ENCODE measurements at places on chromosomes 12 and 14.

GRCh38 chr12:124938587-124938986 lies 24.1 kb upstream of the UBC start:
- DNase-seq = no peak

DNA sequence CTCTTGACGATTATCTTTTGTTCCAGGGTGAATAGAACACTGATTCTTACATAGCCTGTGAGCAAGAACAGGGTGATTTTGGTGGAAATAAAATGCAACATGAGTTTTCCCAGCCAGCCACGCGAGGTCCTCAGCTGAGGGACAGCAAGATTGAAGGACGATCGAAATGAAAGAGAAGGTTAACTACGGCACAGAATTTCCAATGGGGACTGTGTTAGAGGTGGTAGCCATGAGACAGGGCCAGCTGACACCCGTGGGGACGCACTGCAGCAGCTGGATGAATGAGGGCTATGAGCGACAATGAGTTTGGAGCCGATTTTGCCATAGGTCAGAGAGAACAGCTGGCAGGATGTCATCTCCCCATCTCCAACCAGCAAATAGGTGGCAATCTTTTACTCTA lies 243.4 kb upstream of the PELI2 start:
- DNase-seq = no peak

GRCh38 chr14:81344481-81345160 lies 55.5 kb downstream of the STON2 start:
- DNase-seq = no peak

GRCh38 chr12:6603095-6603567 lies 4.0 kb downstream of the CHD4 start:
- DNase-seq = no peak

DNA sequence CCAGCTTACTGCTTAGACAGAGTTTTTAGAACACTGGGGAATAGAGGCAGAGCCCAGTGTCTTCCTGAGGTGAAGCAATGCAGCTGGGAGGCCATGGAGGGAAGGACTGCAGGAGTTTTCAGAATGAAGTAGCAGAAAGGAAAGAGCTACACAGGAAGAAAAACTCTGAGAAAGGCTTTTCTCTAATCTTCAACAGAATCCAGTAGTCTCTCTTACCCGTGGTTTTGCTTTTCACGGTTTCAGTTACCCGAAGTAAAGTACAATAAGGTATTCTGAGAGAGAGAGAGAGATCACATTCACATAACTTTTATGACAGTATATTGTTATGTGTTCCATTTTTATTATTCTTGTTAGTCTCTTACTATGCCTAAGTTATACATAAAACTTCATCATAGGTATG lies 761.6 kb downstream of the BCL11B start:
- DNase-seq = no peak

DNA sequence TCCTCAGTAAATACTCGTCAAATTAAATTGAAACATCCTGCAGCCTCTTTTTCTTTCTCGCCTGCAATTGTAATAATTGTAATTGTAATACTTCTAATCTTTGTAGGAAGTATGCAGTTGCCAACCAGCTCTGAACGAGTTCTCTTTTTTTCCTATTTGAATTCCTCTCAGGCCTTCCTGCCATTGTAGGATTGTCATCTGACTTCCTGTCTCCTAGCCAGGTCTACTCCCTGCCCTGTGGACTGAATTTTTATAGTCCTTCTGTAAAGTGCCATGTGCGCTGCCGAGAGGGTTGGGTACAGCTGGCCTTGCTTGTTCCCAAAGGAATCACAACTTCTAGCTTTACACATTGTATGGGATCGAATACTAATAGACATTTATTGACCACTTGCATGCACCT lies 183.3 kb downstream of the SSPN start:
- no peak for DNase-seq

- no peak for DNase-seq
Observed at GRCh38 chr12:78171061-78171460, 340.4 kb downstream of the NAV3 start.

DNA sequence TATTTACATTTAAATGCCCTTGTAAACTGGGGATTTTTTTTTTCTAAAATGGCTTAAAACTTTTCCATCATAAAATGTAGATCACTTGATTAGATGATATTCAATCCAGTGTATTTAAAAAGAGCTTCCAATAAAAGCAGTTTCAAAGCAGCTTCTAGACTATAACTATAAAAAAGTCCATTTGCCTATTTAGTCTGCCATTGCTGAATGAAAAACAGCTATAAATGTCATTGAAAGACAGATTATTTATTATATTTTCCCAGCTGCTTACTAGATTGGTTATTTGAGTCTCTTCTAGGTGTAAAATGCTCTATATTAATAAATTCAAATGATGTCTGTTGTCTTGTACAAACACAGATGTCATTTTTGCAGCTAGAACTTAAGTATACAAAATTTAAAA lies 414.8 kb downstream of the RMST start:
- no peak for DNase-seq

- no peak for DNase-seq
Observed at GRCh38 chr14:101233021-101233366, 328.3 kb upstream of the DIO3 start.

DNA sequence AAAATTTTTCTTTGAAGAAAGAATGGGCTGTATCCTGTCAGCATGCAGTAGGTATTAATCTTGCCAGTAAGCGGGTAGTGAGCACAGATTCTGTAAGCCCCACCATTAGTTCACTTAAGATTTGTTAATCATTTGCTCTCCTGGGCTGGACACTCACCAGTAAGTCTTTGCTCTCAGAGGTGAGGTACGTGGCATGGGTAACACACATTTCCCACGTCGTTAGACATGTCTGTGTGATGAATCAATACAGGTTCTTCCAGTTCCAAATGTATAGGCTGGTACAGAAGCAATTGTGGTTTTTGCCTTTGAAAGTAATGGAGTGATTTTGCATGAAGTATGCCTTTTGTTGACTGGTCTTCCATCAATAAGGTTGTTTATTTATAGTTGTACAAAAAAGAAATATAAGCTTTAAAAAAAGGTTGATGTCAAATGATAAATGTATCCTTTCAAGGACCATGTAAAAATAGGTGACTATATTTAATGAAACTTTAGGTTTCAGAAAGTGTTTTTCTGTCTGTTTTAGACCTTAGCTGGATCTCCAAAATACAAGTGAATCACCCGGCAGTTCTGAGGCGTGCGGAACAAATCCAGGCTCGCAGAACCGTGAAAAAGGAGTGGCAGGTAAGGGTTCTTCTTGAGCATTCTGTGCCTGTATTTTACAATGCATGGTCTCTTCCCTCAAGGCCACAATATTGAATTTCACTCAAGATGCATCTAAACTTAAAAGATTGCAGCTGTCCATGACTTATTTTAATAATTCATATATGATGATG lies 45.5 kb downstream of the DERA start:
- no peak for DNase-seq

GRCh38 chr12:65858831-65859230 lies 34.5 kb downstream of the HMGA2 start:
- DNase-seq = no peak

DNA sequence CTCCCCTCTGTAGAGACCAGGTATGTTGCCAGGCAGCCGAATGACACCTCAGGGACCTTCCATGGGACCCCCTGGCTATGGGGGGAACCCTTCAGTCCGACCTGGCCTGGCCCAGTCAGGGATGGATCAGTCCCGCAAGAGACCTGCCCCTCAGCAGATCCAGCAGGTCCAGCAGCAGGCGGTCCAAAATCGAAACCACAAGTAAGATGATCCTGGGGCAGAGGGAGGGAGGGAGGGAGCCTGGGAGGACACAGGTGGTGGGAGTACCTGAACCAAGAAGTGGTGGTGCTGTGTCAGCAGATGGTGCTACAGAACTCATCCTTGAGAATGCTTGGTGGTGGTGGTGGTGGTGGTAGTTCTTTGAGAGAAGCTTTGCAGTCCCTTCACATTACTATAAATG lies 1.0 kb downstream of the SMARCD1 start:
- DNase-seq = no peak

- no peak for DNase-seq
Observed at GRCh38 chr12:11920231-11920630, 150.5 kb upstream of the BCL2L14 start.

Measured in stimulated activated CD4-positive, alpha-beta T cell treated with anti-CD3 and anti-CD28 coated beads, TNF-alpha, amount 100 ng/mL, for 48 hours (primary cell).